ENCODE measurements at places on chromosomes 1 and 21.

DNA sequence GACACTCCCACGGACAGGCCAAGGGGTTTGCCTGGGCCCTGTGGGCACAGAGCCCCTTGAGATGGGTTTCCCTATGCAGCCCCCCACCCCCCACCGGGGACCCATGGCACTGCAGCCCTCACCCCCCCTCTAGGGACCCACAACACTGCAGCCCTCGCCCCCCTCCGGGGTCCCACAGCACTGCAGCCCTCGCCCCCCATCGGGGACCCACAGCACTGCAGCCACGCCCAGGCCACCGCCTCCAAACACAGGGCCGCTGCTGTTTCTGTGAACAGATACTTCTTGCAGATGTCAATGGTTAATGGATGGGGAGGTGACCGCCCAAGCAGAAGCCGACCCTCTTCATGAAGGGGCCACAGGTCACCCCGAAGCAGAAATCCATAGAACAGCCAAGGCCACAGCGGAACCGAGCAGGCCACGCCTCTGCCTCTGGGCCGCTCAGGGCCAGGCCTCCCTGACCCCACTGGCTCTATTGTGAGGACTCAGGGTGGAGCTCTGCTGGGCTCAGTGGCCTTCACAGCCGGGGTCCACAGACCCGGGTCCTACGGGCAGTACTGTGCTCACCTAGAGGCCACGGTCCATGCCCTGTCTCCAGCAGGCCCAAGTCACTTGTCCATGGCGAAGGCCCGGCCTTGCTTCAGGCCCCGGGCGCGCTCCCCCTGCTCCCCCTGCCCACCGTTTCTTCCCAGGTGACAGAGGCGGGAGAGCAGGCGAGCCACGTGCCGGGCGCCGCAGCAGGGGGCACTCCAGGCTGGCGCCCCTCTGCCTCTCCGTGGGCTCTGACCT lies 4.1 kb upstream of the POFUT2 start:
- no peak for DNase-seq

GRCh38 chr1:235075048-235075776 lies 53.4 kb downstream of the TOMM20 start:
- DNase-seq: peak; percentile 32

- DNase-seq: no peak
Measured at GRCh38 chr21:41449613-41450012, 23.6 kb downstream of the MX1 start.

GRCh38 chr1:76433526-76433925 lies 359.0 kb downstream of the ST6GALNAC3 start:
- DNase-seq: no peak
